A549 treated with CpdA at 1 μM for 4 hours (cell line): ENCODE measurements at places on chromosomes 3 and 15. TPM values are rescaled to one million over a fixed set of nuclear protein-coding genes. Genes with fewer than 3 reads are reported as not detected.

The MAP4 gene
- total RNA-seq = 92.8 to 110 TPM (median 106 TPM) in 5 replicates

The TMEM212 gene
- total RNA-seq = not detected in 5 replicates

The MORF4L1 gene
- total RNA-seq = 361 to 688 TPM (median 379 TPM) in 5 replicates

The ARPP21 gene
- 0.03 to 0.06 TPM in 2 of 5 replicates, not detected in the others for total RNA-seq

The GOLGA8H gene
- total RNA-seq = 1.3 to 3.9 TPM (median 2.5 TPM) in 5 replicates

The HIGD2B gene
- total RNA-seq = not detected in 5 replicates
